ENCODE measurements at places on chromosomes 16 and 17.

DNA sequence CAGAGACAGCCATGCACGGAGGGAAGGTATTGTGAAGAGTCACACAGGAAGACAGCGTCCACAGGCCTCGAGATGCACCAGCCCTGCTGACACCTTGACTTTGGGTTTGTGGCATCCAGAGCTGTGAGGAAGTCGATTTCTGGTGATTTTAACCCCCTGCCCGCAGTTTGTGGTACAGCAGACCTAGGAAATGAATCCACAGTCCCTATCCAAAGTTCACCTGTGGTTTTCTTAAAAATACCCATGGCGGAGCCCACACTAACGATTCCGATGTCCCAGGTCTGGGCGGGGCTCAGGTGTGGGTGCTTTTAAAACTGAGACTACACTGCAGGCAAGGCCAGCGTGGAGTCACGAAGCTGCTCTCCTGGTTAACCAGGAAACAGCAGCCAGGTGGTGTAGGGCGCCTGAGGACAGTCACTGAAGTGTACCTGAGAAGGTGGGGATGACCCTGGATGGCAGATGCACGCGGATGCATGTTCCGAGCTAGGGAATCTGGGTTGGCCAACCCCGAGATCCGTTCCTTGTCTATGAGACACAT, 14.4 kb upstream of the MEAK7 start:
- peak; percentile 48 for DNase-seq

- no peak for DNase-seq
These were observed 103.9 kb downstream of the SOCS1 start for GRCh38 chr16:11151885-11152629.

GRCh38 chr17:17154981-17155380, 51.2 kb downstream of the PLD6 start:
- no peak for DNase-seq

GRCh38 chr16:12126091-12126806, 149.7 kb downstream of the SNX29 start:
- DNase-seq, result no peak

DNA sequence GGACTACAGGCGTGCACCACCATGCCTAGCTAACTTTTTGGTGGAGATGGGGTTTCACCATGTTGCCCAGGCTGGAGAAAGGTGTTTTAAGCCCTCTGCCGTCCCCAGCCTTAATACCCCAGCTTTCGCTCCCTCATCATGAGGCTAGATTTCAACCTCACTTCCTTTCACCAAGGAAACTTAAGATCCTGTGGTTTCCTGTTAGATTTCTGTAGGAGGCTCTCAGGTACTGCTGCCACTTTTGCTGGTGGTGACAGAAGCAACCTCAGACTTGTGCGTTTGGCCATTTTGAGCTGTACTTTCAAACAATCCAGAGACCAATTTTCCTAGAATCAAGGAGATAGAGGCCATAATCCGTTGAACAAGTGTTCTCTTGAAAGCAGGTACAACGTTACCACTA, 36.2 kb downstream of the MPHOSPH6 start:
- no peak for DNase-seq
